Activated T-cell treated with anti-CD3 and anti-CD28 coated beads for 48 hours (primary cell): ENCODE measurements at places on chromosomes 12 and 14.
A peak's percentile ranks its signal among the peaks of the same experiment; 100 is the strongest.

GRCh38 chr14:54709444-54709843 is 142.5 kb downstream of the SAMD4A start:
- no peak for DNase-seq

DNA sequence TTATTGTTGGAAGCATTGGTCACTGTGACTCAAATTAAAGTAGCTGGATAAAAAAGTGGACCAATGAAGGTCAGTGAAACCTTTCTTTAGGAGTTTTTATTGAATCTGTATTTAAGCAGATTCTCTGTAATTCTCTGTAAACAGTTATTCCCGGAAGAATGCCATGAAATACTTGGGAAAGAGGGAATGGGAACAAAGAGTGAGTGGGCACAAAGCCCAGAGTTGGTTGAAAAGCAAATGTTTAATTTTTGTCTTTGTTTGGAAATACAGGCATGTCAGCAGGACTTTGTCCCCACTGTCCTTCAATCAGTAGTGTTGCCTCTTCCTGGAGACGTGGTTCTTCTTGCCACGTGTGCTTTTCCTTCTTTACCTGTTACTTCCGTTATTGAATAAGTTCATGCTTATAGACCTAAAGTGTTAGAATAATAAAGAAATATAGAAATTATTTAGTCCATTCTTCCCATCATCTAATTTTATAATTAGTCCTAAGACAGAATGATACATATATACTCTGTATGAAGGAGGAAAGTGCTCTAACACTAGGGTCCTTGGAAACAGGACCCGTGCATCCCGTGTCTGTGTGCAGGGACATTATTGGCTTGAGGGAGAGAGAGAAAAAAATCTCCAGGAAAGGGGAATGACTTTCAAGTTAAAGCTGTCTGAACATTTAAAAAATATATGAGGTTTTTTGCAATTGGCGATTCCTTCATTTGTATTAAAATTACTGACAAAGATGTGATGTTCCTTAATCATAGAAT is 2.0 kb upstream of the ANG start:
- no peak for DNase-seq

DNA sequence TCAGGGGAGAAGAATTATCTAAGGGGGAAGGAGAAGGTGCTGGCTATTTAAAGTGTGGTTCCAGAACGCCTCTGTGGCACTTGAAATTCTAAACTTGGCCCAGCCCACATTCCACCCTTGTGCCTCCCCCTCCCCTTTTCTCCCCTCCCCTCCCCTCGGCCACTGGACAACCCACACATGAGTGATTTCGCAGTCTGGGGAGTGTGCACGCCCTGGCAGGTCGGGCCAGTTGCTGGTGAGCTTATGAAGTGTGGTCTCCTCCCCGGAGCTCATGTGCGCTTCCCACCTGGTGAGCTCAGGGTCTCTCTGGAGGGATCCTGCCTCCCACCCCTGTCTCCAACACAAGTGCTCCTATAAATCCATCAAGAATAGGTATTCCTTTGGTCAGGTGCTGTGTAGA is at the start of gene SLC6A13:
TSS of gene SLC6A13 (minus strand) at position 20 of the 400 bp plus-strand sequence. CDS start 2,784 bp downstream, outside the sequence.
- no peak for DNase-seq

GRCh38 chr14:94368243-94368590 is 20.2 kb downstream of the SERPINA1 start:
- DNase-seq, result no peak

DNA sequence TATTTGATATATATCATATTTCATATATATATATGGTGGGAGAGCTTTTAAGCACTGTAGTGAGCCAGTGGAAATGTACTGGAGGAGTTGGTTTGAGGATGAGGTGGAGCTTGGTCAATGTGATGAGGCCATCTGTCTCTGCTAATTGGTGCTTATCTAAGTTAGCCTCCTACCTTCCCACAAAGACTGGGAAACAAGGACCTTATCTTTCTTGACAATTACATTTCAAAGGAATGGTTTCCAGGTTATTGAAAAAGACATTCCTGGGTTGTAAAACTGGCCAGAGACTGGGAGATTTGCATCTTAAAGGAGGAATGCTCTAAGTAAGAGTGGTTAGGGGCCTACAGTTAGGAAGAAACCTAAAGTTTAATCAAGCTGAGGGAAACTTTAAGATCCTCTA is 212.8 kb upstream of the SYT1 start:
- no peak for DNase-seq

- DNase-seq, result no peak
Measured at GRCh38 chr12:64452559-64453329, 824 bp downstream of the TBK1 start.

DNA sequence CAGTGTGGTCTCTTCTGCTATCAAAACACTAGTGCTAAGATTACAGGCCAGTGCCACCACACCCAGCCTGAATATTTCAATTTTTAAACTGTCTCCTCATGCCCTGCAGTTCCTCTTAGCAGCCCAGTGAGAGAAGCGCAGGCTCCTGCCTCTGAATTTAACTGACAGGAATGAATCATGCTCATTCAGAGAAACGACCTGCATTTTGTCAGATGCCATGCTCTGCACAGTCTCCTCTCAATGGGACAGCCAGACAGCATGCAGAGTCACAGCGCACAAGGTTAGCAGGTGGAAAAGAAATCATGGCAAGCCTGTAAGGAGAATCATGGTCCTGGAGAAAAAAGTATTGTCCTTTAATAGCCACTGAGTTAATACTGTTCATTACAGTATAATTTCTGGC is 691.0 kb upstream of the SEL1L start:
- no peak for DNase-seq

DNA sequence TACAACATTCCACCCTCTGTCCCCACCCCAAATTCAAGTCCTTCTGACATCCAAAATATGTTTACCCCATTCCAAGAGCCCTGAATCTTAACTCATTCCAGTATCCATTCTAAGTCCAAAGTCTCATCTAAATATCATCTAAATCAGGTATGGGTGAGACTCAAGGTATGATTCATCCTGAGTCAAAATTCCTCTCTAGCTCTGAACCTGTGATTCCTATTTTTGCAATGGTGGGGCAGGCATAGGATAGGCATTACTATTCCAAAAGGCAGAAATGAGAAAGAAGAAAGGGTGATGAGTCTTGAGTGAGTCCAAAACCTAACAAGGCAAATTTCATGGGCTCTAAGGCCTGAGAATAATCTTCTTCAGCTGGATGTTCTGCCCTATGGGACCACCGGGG is 140.3 kb upstream of the FAR2 start:
- DNase-seq, result no peak

- DNase-seq, result no peak
Measured at GRCh38 chr12:28237423-28237822, 47.2 kb downstream of the CCDC91 start.

DNA sequence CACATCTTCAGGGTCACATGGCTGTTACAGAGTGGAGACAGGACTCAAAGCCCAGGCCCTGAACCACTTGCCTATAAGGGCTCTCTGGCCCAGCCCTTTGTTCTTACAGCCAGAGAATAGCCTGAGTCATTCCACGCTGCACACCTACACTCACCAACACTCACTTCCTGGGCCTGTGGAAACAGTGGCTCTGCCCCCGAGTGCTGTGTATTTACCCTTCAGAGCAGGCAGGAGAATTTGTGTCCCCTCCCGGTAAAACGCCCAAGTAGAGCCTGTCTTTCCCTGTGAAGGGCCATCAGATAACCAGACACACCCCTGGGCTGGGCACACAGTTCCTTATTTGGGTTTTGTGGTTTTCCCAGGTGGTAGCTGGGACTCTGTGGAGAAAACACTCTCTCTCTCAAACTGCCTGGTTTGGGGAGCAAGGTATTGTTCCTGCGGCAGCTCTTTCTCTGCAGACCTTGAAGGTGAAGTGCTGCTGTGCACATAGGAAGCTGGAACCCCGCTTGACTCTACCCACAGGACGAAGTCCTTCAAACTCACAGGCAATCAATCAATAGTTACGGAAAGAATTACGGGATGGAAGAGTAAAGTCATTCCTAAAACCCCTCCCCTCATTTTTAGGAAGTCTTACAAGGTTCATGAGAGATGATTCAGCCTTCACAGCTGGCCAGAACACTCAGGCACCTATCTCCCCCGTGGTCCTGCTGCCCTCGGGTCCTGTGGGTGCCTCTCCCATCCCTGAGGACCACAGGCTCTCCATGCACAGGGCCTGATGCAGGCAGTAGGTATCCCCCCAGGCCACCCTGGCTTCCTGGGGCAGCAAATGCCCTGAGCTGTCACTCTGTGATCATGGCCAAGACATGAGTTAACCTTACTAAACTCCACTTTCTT is 20.3 kb downstream of the FIGNL2 start:
- DNase-seq, result peak; percentile 65

DNA sequence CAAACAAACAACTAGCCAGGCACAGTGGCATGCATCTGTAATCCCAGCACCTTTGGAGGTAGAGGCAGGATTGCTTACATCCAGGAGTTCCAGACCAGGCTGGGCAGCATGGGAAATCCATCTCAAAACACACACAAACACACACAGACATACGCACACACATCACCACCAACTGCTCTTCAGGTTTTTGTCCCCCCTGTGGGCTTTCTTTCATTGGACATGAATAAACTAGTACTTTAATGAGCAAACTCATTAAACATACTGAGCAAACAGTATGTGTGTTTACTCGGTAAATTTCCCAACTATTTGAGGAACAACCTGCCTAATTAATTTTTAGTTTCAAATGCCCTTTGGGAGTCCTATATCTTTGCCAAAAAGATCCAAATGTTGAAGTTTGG is 10.1 kb upstream of the RASSF3 start:
- no peak for DNase-seq

GRCh38 chr14:35715079-35715478 is 94.0 kb downstream of the RALGAPA1 start:
- DNase-seq, result no peak

- no peak for DNase-seq
Measured at GRCh38 chr14:101882141-101882935, 82.0 kb upstream of the DYNC1H1 start.

DNA sequence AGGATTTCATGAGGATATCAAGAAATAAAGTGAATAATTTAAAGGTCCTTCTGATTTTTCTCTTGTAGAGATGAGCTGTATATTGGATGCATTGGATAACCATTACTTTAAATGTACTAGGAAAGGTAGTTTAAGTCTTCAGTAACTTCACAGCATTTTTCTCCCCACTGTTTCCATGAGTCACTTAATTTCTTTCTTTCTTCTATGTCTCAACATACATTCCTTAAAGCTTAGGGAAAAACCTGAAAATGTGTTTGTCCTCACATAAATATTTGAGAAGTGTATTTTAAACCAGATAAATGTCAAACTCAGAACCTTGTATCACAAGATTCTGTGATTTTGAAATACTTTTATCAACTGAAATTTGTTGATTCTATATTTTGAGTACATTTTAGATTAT is 1970.2 kb upstream of the FLRT2 start:
- no peak for DNase-seq

- no peak for DNase-seq
Measured at GRCh38 chr12:17609153-17609552, 480.8 kb downstream of the RERGL start.

DNA sequence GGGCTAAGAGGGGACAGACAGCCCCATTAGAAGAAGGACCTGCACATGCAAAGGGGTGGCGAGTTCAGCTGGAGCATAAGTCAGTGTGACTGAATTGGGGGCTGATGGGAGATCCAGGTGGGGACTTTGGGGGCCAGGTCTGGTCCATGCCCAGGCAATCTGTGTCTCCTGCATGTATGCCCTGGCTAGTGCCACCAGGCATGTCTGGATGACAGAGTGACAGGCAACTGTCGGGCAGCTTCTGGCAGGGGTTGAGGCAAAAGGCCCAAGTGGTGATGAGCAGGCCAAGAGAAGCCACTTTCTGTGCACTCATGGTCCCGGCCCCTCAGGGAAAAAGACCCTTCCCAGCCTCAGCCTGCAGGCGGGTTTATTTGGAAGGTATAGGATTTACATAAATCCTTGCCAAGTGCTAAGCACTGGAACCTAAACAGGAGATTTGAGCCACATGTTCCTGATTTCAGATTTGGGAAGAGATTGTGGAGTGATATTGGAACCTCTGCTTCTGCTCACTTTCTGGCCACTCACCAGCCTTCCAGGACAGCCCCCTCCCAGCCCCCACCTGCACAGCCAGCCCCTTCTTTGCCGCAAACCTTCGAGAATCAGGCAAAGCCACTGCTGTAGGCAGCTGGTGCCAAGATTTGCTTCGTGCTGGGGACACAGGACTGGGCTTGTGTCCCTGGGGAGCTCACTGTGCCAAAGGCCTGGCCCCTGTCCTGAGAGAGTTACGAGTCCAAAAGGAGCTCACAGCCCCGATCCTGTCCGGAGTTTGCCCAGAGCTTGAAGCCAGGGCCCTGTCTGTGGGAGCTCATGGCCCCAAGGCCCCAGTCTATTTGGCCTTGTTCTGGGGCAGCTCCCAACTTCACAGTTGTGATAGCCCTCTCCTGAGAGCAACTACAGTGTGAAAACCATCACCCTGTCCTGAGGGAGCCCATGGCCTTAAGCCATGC is 232.5 kb upstream of the RTL1 start:
- no peak for DNase-seq

DNA sequence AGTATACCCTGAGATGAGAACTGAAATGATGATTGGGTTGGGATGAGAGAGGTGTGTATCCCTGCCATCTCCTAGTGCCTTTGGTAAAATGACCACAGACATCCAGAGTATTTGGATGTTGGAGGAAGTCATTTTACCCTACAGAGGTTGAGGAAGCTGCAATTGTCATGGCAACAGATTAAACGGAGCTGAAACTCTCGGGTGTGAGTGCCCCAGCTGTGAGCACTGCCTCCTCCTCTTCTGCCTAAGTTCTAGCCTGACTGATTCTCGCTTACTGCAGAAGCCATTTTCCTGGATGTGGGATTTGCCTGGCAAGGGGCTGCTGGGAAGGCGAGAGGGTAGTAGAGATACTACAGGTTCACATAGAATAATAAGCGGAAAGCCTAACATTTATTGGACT is 10.3 kb upstream of the PPP4R4 start:
- no peak for DNase-seq

DNA sequence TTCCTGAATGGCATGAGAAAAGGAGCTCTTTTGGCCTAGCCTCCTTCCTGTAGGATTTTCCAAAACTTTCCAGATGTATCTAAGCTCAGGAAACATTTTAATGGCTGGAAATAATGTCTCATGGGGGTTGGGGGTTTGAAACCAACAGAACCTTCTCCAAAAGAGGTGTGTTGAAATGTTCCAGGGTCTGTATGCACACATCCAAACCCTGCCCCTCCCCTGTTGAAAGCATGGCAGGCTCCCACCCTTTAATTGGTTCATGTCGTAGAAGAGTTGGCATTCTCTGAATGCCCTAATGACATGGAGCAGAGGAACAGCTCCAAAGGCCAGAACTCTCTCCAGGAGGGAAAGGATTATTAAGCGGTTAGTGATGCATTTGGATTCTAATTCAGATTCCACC is 353.2 kb downstream of the ZFP36L1 start:
- no peak for DNase-seq

- DNase-seq, result no peak
Measured at GRCh38 chr12:22576473-22576872, 32.1 kb upstream of the C2CD5 start.

DNA sequence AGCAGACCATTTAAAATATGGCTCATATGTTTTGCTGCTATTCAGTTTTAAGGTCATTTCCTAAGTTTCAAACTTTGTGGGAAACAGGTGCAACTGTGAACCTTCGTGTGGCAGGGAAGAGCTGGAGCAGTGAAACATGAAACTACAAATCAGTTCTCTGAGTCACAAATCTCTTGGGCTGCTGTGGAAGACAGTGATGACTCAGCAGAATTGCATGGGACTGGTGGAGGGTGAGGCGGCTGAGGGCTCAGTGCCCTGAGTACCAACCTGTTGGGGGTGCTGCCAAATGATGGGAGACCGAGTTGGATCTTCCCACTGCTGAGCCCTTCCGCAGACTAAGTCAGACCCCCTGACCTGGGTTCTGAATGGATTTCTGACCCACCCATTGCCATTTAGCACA is 8.4 kb upstream of the CALM1 start:
- no peak for DNase-seq

GRCh38 chr12:123150275-123150743 is 581 bp downstream of the PITPNM2 start:
- peak; percentile 15 for DNase-seq

- DNase-seq, result no peak
Measured at GRCh38 chr12:90645181-90645580, 309.8 kb downstream of the CCER1 start.
